ENCODE measurements at places on chromosomes 6 and 20. TPM values are rescaled to one million over a fixed set of nuclear protein-coding genes. Genes with fewer than 3 reads are reported as not detected.

C6orf163 gene
- 1.3 TPM for total RNA-seq

SLC2A10 gene
- not detected for total RNA-seq

LY6G6F gene
- total RNA-seq = not detected

RAET1L gene
- total RNA-seq = not detected

SIGLEC1 gene
- not detected for total RNA-seq

PIGT gene
- total RNA-seq = 70.6 TPM

NELFE gene
- total RNA-seq = 75.4 TPM

GJE1 gene
- total RNA-seq = not detected

PSORS1C1 gene
- not detected for total RNA-seq

PRRT1 gene
- not detected for total RNA-seq

CTCFL gene
- total RNA-seq = not detected

ACSS1 gene
- total RNA-seq = 34.5 TPM

TMEM151B gene
- not detected for total RNA-seq
